GM13976 (cell line): ENCODE measurements at places on chromosomes 2 and 18.
A peak's percentile ranks its signal among the peaks of the same experiment; 100 is the strongest.

GRCh38 chr2:50295596-50295995 lies 736.3 kb downstream of the NRXN1 start:
- DNase-seq: no peak

DNA sequence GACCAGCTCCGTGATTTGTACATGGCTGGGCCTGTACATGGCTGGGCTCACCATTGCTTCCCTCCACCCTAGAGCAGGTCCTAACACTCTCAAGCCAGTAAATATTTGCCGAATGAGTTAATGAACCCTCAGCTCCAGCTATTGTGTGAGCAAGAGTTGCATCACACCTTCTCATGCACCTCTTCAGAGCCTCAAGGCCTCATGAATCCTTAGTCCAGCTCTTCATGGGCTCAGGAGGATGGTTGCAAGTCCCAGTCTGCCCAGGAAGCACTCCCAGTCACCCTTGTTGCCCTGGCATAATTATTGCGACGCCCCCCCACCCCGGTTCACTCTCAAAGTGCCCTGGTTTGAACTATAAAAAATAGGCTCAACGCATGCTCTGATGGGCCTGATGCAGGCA lies 30.1 kb upstream of the GNAL start:
- no peak for DNase-seq

DNA sequence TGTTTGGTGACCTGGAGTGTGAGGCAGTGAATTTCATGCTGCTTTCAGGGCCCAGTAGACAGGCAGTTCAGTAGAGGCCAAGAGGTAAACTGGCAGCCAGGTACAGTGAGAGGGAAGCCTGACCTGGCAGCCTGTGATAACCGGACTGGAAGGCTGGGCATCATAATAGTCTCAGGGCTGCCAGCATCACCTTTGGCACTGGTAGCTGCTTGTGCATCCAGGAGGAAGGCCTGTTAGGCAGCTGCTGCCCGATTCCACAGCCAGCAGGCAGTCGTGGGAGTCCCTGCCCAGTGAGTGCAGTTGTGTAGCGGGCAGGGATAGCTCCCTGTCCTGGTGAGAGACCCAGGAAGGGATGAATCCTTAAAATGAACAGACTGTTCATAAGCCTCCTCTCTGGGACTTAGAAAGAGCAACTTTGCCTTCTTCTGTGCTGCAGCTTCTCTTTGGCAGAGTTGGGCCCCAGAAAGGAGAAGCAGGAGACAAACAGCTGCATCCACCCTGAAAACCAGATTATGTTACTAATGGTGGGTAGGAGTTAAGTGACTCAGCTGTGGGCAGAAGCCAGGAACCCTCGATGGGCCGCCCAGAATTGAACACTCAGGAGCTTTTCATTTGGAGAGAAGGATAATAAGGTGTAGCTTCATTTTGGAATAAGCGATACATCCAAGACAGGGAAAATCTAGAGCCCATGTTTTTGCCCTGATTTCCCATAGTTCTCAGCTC lies 8.1 kb upstream of the GPBAR1 start:
- DNase-seq: no peak

DNA sequence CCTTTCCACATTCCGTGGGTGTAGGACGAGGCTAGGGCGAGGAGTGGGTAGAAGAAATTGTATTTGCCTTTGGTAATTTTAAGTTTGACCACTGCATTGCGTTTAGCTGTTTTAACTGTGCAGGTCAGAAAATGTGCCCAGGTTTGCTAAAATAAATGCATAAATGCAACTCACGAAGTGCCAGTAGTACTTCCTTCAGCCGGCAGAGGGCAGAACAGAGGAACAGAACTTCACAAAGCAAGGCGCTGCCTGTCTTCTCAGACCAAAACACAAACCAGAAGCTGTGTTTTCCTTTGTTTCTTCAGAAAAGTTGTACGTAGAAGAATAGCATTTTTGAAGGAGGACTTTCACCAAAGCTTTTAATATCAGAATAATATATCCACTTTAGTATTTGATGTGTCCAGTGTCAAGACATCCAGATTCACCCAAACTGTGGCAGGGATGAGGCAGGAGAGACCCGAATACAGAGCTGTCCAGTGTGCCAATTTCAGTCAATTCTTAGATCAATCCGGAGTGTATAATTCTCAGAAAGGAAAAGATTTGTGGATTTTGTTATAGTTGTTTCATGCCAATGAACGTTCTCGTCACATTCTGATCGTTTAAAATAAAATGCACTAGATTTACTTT lies 348.6 kb downstream of the DLGAP1 start:
- DNase-seq: peak; percentile 47

DNA sequence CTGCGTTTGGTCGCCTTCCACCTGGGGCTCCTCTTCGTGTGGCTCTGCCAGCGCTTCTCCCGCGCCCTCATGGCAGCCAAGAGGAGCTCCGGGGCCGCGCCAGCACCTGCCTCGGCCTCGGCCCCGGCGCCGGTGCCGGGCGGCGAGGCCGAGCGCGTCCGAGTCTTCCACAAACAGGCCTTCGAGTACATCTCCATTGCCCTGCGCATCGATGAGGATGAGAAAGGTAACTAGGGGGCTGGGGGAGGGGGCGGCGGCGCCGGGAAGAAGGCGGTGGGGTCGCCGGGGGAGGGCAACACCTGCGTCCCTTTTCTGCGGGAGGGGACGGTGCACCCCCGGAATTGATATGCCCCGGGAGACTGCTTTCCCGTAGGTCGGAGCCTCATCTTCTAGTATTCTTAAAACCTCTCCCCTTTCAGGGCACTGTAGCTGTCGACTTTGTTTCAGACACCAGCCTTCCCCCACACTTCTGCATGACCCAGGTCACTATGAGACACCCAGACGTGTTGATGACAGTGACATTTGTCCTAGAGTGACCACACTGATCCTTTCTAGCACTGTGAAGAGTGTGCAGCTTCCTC lies 755 bp downstream of the SPAST start:
- DNase-seq: peak; percentile 51

DNA sequence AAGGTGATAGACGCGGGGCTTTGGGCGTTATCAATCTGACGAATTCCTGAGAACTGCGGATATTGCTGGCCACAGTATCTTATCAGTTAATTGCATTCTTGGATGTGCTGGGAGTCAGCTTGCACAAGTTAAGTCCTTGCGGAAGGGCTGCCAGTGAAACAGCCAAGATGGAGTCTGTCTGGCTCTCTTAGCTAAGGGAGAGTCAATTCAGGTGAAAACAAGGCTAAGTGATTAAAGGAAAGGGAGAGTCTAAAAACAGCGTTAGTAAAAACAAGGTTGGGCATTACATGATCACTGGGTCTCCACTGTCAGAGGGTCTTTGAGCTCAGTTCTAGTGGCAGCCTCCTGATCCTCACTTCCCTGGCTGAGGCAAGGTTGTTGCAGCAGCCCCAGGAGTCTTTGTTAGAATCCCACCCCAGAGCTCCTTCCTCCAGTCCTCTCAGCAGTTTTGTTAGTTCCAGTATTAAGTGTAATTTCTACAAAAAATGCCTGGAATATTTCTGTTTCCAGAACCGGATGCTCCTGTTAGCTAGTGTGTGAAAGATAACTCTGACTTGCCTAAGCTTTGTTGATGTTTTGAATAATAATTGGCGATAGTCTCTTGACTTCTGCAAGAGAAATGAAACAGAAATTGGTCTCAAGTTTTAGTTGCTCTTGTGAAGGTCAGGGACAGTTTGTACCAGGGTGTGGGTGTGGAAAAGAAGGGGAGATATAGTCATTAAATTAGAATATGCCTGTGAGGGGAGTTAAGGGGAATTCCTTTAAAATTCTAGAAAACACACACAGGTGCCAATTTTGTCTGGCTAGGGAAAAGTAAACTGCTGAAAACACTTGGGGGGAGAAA lies 10.6 kb downstream of the CFLAR start:
- no peak for DNase-seq

GRCh38 chr18:77343846-77344510 lies 94.3 kb downstream of the GALR1 start:
- DNase-seq: no peak

- DNase-seq: no peak
Measured at GRCh38 chr18:2961821-2962220, 51.1 kb downstream of the LPIN2 start.

DNA sequence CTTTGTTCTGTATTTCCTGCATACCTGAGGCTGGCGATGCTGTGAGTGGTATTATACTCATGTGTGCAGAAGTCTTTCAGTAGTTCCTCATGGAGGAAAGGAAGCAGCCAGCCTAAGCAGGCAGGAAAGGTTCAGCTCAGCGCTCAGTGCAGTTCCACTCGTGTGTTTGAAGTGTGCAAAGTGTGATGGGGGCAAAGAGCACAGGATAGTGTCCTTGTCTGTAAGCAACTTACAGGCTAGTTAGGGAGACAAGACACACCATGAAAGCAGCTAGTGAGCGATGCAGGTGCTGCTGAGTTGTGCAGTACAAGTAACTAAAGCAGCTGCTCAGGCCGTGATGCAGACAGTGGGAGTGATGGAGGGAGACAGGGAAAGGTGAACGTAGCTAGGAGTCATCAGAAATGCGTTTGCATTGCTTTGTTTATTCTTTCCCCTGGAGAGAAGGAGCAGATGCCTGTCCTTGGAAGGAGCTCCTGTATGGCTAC lies 146.2 kb downstream of the LDLRAD4 start:
- no peak for DNase-seq

DNA sequence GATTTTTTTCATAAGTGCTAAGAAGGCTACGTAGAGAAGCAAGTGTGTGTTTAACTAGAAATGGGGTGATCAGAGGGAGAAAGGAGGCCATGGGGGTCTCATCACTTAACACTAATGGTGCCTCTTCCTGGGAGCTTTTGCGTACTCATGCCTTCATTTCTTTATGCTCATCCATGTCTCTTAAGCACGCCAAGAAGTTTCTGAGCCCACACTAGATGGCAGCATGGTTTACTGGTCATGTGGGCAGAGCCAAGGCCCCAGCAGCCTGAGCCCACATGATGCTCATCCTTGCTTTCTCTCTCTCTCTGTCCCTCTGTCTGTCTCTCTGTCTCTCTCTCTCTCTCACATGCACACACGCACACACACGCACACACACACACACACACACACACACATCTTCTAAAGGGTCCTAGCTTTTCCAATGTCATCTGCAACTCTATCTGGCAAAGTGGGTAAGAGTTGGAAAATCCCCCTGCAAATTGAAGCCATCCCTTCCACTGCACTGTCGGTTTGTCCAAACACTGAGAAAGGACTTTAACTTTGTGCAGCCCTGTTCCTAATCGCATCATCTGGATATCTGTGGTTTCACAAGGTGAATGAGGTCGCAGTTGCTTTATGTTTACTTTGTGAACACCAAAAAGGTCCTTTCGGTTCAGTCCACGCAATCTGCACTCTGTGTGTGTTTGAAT lies 137.1 kb upstream of the CCDC68 start:
- DNase-seq: peak; percentile 15

DNA sequence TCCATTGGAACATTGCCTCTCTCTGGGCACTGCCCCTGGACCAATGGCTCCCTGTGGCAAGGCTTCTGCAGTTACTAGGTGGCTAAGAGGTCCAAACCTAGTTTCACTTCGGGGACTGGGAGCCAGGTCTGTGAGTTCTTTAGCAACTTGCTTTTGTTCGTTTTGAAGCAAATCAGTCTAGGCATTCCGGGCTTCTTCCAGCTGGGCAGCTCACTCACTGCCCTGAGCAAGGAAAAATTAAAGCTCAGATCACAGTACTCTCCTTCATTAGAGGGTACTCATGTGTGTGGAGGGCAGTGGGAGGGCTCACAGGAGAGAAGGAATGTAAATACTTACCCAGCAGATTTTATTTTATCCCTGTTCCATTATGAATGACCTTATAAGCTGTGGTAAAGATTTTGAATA lies 80.3 kb downstream of the SPP2 start:
- DNase-seq: no peak

- DNase-seq: no peak
Measured at GRCh38 chr18:78396077-78396476, 583.5 kb upstream of the SALL3 start.

DNA sequence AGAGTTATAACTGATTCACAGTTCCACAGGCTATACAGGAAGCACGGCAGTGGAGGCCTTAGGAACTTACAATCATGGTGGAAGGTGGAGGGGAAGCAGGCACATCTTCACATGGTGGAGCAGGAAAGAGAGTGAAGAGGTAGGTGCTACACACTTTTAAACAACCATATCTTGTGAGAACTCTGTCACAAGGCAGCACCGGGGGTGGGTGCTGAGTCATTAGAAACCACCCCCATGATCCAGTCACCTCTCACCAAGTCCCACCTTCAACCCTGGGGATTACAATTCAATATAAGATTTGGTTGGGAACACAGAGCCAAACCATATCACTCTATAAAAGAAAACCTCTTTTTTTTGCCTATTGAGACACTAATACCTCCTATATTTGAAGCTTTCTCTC lies 1108.5 kb upstream of the CDH2 start:
- no peak for DNase-seq

DNA sequence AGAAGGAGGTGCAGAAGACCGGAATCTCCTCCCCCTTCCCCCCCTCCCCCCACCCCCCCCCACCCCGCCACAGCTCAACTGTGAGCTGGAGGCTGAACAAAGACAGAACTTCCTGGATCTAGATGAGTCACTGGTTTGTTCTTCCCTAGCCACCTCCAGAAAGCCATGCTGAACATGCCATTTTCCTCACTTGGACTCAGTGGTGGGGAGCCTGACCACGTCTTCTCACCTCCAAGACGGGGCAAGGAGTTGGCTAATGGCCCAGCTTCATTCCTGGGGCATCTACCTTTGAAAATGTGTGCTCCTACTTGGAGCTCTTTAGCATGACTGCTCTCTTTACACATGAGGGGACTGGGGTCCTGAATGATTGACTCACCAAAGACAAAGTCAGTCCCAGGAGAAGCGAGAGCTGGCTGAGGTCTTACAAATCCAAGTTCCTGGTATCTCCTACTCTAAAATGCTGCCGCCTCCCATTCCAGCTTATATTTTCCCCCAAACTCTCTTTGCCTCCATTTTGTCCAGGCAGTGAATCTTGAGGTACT lies 22.6 kb upstream of the FZD5 start:
- DNase-seq: no peak

DNA sequence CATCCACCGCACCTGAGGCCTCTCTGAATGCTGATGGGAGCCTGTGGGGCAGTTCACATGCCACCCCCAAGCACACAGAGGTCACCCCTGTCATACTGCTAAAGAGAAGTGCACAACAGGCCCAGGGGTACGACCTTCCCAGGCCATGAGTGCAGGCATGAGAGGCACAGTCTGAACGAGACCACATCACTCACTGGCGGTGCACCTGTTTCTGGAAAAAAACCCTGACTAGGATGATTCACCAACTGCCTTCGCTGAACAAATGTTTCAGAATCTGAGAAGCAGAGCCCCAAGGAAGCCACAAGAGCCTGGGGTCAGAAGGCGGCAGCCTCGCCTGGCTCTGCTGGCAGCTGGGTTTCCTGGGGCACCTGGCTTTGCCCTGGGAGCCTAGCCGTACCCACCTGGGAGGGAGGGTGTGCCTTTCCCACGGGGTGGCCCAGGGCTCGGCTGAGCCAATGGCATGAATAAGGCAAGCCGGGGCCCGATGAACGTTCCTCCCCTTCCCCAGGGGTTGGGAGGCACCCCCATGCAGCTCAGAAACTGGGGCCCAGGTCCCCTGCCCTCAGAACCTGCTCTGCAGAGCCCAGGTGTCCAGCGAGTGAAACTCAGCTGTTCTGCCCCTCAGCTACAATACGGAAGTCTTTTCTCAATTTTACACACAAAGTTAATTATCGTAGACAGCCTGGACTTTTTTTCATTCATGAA lies 73.8 kb downstream of the HDAC4 start:
- DNase-seq: peak; percentile 64

- peak; percentile 45 for DNase-seq
Measured at GRCh38 chr2:176652300-176653182, 383.3 kb downstream of the MTX2 start.

GRCh38 chr2:211367711-211368110 lies 811.3 kb downstream of the CPS1 start:
- no peak for DNase-seq
